ENCODE measurements at places on chromosomes 3 and 15. TPM values are rescaled to one million over a fixed set of nuclear protein-coding genes. Genes with fewer than 3 reads are reported as not detected.

The HMG20A gene
- 28.1 TPM for total RNA-seq

The TMEM207 gene
- total RNA-seq, result not detected

The ST3GAL6 gene
- 19.8 TPM for total RNA-seq

The UBL7 gene
- 113 TPM for total RNA-seq

The GOLGA8T gene
- total RNA-seq, result 0.17 TPM

GRCh38 chr3:128285042-128285966 is 132.0 kb downstream of the EEFSEC start:
- DNase-seq, result no peak

DNA sequence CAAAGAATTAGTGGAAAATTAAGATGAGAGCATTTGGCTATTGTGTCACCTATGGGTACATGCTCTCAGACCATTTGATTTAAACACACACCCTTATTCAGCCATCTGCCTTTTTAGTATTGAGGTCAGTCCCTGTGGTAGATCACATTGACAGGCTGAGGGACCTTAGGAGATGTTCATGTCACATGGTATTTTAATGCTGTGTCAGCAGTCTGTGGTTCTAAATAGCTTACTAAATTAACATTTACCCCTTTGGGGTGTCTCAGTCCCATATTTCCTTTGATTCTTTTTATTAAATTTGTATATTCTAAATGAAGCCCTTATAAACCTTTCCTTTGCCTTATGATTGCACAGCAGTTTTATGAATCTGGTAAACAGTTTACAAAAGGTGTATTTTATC is 2.3 kb downstream of the RBM5 start:
- no peak for DNase-seq

The TRPM1 gene
- total RNA-seq, result 8.9 TPM

DNA sequence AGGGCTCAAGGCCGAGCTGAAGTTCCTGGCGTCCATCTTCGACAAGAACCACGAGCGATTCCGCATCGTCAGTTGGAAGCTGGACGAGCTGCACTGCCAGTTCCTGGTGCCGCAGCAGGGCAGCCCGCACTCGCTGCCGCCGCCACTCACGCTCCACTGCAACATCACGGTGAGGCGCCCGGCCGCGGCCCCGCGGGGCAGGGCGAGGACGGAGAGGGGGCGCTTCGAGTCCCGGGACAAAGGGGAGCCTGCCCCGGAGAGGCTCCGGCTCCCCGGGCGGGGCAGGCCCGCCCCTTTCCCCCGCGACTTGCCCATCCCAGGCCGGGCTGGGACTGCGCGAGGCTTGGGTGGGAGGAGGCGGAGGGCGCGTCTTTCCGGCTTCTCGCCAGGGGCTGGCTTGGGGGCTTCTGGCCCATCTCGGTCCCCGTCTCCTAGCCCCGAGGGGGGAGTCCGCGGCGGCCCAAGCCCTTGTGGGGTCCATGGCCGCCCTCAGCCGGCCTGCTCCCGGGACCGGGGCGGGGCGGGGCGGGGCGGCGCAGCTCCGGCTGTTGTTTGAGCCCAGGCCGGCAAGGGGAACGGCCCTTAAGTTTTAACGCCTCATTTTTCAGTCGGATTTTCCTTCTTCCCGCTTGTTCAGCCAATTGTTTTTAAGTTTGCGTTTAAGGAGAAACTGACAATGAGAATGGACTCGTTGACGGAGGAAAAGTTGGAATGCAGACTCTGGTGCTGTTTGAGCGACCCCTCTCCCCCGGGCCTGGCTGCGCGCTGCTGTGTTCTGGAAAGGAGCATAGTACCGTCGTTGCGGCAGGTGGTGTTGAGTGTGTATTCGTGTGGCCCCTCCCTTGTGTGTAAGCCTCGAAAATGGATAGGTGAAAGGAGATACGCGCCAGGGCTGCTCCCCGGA is 683 bp downstream of the UBE2Q2 start:
- peak; percentile 36 for DNase-seq

DNA sequence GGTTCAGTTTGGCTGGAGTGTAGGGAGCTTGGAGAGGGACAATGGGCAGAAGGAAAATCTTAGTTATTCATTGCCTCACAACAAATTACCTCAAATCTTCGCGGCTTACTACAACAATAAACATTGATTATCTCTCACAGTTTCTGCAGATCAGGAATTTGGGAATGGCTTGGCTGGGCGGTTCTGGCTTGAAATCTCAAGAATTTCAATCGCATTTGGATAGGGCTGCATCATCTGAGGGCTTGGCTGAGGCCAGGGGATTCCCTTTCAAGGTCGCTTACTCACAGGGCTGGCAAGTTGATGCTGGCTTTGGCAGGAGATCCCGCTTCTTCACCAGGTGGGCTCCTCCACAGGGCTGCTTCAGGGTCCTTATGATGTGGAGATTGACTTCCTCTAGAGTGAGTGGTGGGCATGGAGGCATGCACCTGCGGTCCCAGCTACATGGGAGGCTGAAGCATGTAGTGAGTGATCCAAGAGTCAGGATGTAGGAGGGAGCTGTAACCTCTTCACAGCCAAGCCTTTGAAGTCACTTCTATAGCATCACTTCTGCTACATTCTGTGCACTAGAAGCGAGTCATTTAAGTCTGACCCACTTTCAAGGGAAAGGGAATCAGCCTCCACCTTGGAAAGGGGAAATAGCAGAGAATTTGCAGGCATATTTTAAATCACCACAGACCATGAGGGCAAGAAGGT is 63.1 kb downstream of the CDC25A start:
- DNase-seq, result no peak

- DNase-seq, result no peak
Measured at GRCh38 chr3:78634316-78634715, 1133.5 kb downstream of the ROBO1 start.

The AGBL1 gene
- 0.13 TPM for total RNA-seq

The MDFIC2 gene
- total RNA-seq, result not detected

GRCh38 chr3:12884186-12884680 is 42.9 kb upstream of the RPL32 start:
- no peak for DNase-seq
